ENCODE measurements at places on chromosomes 4 and X. TPM values are rescaled to one million over a fixed set of nuclear protein-coding genes. Genes with fewer than 3 reads are reported as not detected.

Gene ING2
- 16.1 TPM for total RNA-seq

Gene IL1RAPL1
- 0.12 TPM for total RNA-seq

Gene SULT1B1
- total RNA-seq, result 0.27 TPM

Gene STBD1
- total RNA-seq, result 3.2 TPM

Gene SFRP2
- total RNA-seq, result not detected

Gene ITM2A
- total RNA-seq, result 25.7 TPM

Gene NSD2
- total RNA-seq, result 96.0 TPM

Gene FGD1
- total RNA-seq, result 0.97 TPM

Gene ZNF674
- 7.1 TPM for total RNA-seq

DNA sequence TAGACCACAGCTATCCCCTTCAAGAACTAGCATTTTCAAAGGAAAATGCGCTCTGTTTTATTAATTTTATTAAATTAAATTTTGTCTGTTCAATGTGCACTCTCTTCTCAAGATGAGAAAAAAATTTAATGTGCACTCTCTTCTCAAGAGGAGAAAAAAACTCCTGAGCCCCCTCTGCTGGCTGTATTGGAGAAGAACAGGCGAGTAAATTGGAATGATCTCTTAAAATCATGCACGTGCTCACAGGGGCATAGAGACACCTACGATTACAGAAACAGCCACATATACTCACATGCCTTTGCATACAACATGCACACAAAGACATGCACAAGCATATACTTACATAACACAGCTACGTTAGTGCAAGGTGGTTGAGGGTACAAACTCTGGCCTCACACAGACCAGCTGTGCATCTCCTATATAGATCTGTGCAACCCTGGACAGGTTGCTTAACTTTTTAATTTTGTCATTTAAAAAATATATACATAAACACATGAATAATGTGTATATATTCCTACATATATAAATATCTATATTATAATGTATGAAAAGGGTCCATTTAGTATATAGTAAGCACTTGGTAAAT is 176.2 kb upstream of the CXorf66 start:
- peak; percentile 48 for DNase-seq

GRCh38 chr4:87843936-87844335 is 11.2 kb downstream of the MEPE start:
- DNase-seq, result no peak

GRCh38 chrX:129461801-129462456 is 61.4 kb downstream of the SMARCA1 start:
- no peak for DNase-seq

GRCh38 chr4:6746721-6747293 is 30.8 kb downstream of the BLOC1S4 start:
- DNase-seq, result peak; percentile 55

DNA sequence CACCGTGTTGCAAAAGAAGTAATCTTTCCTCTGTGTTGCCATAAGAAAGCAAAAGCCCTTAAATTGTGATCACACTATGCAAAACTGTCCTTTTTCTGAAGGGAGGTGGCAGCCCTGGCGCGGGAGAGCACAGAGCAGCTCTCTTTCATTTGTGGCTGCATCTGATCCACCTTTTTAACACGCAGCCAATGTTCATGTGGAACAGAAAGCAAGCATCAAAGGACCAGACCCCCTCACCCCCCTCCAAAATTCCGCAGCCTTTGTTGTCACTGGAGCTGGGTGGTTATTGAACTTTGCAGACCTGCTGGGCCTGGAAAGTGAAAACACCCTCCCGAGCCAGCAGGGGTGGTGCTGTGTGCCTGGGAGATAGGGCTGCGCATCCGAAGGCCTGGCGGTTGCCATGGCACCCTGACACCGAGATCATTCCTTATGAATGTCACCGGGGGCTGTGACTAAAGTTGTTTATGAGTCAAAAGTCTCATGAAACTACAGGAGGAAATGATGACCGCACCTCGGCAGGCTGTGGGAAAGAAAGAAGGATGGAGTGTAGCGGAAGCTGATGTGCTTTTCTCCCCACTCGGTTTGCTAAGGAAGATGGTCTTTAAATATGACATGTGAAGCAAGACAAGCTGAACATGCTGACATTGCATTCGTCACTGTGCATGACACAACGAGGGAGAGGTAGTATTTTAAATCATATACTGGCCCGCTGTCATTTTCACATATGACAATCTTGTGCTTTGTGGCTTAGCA is 367.4 kb downstream of the UNC5C start:
- DNase-seq, result no peak

- no peak for DNase-seq
These were observed 95.3 kb upstream of the IL1RAPL1 start for GRCh38 chrX:28491941-28492340.

- no peak for DNase-seq
These were observed 1712.5 kb downstream of the C4orf33 start for GRCh38 chr4:130808492-130808891.

DNA sequence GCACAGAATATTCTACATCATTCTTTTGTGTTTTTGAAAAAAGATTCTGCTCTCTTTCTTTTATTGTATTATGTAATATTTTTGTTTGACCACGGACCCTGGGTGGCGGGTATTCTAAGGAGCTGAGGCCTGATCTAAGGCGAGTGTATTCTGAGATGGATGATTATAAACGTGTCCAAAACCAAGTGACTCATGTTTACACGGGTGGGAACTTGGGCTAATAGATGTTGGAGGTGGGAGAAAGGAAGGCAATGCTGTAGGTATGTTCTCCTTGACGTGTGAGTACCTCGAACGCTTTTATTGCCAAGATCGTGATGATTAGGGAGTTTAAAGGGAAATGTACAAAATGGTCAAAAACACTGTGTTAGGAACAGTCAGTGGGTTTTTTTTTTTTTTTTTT is 188.9 kb upstream of the FAT1 start:
- DNase-seq, result no peak

DNA sequence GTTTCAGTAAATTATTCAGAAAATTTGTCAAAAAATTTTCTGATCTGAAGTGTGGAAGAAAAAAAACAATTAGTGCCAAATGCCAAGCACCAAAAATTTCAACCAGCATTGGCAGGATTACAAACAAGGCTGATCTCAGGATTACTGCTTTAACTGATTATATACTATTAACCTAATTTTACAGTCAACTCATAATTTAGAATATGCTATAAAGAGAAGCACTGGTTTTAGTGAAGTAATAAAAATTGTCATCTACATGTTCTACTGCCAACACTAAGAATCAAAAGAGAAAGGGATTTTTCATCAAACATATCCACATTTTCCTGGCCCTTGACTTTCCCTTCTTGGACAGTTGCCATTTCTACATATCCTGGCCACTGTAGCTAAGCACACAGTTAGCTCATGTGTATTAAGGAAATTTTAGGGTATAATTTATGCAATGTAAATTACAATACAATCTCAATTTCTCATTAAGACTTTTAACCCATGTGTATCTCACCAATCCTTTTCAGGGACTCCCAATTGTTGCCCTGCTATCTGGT is 33.8 kb downstream of the THOC2 start:
- DNase-seq, result no peak

DNA sequence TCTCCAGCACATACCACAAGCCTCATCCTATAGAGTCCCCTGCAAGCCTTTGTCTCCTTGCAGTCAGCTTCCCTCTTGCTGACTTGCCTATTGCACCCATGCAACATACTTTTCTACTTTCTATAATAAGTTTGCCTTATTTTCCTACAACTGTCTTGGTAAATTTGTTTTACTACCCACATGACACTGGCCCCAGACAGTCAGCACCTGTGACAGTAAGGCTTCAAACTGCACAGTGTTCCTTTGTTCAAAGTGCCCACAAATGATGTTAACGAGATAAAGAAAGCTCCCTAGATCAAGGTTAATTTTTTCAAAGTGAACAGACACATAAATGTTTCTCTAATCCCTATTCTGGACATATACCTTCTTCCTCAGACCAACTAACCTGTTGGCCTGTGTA is 529.1 kb upstream of the PCDH10 start:
- DNase-seq, result no peak

DNA sequence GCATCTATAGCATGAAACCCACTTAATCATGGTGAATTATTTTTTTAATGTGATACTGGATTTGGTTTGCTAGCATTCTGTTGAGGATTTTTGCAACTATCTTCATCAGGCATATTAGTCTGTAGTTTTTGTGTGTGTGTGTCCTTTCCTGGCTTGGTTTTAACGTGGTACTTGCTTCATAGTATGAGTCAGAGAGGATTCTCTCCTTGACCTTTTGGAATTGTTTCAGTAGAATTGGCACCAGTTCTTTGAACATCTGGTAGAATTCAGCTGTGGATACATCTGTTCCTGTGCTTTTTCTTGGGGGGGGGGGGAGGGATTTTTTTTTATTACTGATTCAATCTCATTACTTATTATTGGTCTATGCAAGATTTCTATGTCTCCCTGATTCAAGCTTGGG is 232.0 kb upstream of the KLF8 start:
- no peak for DNase-seq

- DNase-seq, result no peak
These were observed 1365.8 kb upstream of the DIAPH2 start for GRCh38 chrX:95318882-95319281.

Data from Calu3 (cell line).